ENCODE measurements at places on chromosomes 7 and 10.

DNA sequence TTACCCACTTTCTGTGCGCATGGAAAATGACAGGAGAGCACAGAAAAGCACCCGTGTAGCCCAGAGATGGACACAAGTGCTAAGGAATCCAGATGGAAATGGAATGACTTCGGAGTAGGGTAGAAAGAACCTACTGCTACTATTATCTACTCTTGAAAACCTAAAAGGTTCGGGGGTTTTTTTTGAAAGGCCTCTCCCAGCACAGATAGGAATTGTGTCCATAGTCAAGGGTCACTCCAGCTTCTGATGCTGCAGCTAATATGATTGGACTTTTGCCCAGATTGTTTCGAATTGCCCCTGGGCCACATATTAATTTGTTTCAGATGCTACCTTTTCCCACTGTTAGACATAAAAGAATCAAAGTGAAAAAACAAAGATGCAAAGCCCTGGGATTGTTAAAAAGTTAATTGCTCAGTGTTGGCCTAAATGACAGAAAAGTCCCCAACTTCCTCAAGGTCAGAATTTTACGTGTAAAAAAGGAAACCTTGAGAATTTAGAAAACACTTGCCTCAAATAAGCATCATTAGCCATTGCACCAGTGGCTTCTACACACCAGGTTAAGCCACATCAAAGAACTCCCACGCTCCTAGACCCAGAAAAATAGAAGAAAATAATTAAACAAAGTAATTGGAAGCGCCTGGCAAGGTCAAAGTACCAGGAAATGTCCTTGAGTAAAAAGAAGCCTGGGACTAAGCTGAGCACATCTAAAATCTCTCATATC is 40.8 kb upstream of the INSIG1 start:
- peak; percentile 22 for DNase-seq

- no peak for DNase-seq
These were observed 353.4 kb upstream of the GALNT17 start for GRCh38 chr7:70778585-70778984.

DNA sequence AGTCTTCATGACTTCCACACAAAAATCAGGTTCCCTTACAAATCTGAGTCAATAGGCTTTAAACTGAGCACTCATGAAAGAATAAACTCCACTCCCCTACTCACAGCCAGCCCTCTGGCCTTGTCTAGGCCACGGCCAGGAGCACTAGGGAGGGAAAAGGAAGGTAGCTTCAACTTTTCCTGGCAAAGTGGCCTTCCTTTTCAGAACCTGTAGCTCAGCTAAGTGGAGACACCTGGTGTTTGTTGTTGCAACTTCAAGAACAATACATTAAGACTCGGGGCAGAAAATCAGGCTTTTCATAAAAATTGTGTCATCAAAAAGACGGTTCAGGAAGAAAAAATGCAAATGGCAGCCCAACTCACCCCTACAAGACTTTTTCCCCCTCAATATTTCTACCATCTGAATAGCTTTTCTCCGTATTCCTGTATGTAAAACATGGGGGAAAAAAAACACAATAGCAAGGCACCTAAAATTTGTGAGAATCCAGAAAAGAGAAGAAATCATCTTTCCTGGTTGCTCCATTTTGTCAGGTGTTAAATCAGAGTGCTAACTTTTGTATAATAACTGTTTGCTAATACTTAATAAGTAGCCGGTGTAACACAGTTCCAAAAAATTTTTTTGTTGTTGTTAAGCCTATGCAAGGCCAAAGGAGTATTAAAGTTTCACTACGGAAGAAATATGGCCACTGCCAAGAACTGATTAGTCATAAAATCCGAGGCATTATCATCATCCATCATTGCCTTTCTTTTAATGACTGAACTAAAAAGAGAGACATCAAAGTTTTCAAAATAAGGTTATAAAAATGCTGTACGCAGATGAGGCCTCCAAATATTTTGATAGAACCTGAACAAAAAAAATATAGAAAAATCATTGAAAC is 66.2 kb upstream of the ARID5B start:
- DNase-seq = peak; percentile 73

DNA sequence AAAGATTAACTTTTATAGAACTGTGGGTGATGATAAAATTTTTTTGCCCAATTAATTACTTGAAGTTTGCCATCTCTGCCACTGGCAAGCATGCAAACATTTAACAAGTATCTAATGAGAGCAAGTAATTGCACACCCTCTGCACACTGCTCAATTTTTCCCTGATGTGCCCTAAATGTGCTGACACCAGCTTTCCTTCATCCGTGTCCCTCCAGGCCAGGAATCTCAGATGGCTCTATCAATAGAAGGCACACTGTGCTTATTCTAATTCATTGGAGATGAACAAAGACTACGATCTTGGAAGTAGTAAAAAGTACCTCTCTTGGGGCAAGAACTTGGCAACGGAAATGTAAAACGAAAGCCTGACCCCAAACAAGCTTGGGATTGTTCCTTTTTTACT is 212.1 kb downstream of the GPR37 start:
- DNase-seq = no peak

DNA sequence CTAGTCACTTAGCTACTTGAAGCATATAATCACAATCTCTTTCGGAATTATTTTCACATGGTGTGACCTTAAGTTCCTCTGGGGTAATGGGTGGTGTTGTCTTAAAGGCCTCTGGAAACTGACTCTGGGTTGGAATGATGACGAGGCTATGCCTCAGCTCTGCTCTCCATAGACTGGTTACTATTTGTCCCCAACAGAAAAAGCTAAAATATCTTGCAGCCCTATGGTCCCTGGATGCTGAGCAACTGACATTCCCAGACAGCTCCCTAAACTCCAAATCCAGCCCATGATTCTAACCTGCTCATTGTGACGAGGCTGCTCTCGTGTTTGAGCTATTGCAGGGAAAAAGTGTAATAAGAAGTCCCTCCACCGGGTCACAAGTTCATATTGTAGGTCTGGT is 51.6 kb downstream of the HBP1 start:
- no peak for DNase-seq

DNA sequence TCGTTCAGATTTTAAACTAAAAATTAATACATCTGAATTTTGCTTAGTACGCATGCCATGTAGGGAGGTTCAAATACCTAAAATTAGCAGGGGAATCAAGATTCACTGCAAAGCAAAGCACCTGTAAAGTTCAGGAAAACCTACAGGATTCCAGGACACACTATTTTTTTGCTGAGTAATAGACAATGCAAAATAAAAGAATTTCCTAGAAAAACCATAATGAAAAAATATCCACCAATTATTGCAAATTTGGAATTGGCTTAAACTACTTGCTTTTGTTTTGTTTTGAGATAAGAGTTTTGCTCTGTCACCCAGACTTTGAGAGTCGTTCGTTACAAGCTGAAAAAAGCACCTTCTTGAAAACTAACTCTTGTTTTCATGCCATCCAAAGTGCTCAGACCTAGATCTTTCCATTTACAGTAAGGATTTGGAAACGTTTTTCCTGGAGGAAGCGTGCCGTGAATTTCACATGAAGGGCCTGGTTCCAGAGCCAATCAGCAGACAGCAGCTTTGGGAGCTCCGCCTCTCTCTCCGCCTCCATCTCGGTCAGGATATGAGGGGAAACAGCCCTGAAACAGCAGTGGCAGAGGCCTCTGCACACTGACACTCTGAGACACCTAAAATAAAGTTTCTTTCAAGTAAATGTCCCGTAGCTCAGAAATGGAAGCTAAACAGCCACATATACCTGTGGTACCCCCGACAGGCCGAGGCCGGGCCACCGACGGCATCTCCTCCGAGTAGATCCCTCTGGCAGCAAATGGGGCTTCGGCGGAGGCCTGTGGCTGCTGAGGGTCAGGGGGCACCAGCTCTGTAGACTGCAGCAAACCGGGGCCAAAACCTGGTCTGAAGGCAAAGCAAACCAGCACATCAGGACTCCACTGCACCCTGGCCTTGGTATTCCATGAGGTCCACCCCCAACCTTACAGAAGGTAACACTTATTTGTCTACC is 45.9 kb upstream of the ATP6V0A4 start:
- no peak for DNase-seq

GRCh38 chr10:48197236-48197899 is 77.1 kb downstream of the FRMPD2 start:
- no peak for DNase-seq

GRCh38 chr10:47311193-47311931 is 10.9 kb upstream of the GDF2 start:
- no peak for DNase-seq

DNA sequence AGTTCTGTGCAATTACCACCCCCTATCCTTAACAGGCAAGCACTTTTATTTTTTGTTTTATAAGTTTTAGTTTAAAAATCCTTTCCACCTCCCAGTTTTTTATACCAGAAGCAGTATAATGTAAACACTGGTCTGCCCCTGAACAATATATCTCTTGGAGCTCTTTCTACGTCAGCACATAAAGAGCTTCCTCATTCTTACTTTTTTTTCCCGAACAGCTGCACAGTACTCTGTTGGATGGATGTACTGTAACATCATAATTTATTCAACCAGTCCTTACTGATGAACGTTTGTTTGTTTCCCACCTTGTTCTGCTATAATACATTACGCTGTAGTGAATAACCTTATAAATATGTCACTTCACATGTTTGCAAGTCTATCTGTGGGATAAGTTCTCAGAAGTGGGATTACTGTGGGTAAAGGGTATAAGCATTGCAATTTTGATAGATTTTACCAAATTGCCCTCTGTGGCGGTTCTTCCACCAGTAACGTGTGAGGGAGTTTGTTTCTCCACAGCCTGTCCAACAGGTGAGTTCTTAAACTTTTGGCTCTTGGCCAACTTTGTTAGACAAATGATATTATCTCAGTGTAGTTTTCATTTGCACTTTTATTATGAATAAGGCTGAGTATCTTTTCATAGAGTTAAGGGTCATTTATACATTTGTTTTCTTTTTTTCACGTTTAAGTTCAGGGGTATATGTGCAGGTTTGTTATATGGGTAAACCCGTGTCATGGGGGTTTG is 32.8 kb downstream of the ADRA2A start:
- no peak for DNase-seq

- no peak for DNase-seq
These were observed 743 bp downstream of the MKI67 start for GRCh38 chr10:128125416-128125943.

DNA sequence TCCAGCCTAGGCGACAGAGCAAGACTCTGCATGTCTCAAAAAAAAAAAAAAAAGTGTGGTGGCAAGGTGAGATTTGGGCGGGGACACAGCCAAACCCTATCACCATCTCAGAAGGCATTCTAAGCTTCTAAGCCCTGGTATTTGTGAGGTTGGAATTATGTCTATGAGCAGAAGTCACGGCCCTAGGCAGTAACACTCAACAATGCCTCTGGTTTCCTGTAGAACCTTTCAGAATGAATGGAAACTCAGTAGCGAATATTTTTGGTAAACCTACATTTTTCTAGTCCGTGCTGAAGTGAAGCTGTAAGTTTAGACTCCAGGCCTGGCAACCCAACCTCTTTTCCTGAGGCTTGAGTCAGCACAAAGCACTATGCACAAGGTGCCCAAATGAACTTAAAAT is 88.3 kb downstream of the FAM107B start:
- peak; percentile 50 for DNase-seq

DNA sequence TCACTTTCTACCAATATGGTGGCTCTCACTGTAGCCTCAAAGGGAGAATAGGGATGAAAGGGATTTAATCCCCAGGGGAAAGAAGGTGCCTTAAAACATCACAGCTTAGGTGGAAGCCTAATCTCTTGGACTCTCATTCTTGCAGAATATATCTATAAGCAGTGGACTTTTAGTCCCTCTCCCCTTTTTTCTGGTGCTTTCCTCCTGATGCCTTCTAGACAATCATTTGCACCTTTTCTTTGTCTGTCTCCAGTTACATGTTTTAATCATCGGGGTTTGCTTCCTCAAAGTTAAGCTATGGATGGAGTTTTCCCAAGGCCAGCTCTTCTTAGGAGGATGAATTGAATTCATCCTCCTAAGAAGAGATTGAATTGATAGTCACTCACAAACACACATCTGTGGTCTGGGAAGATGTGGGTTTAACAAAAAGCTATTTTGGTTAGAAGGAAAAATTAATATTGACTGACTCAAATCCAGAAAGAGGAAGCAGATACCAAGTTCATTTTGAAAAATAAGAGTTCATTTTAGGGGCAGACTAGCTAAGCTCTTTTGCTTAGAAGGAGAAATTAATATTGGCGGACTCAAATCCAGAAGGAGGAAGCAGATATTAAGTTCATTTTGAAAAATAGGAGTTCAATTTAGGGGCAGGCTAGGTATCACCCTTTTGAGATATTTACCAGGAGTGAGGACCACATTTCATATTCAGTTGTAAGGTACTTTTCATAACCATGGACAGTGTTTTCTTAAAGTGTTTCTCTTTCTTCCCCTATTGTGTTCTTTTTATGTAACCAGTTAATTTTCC is 35.2 kb upstream of the PLEKHS1 start:
- no peak for DNase-seq

- no peak for DNase-seq
These were observed 121.4 kb upstream of the RET start for GRCh38 chr10:42955493-42955889.

GRCh38 chr7:22252016-22252415 is 104.9 kb downstream of the RAPGEF5 start:
- DNase-seq = no peak

- DNase-seq = peak; percentile 75
These were observed 598 bp upstream of the ZEB1 start for GRCh38 chr10:31318382-31318853.

GRCh38 chr10:58512491-58513187 is at the start of gene BICC1:
BICC1 (plus strand) TSS chr10:58512872; CDS start chr10:58513144, 272 bp downstream.
- peak; percentile 58 for DNase-seq

DNA sequence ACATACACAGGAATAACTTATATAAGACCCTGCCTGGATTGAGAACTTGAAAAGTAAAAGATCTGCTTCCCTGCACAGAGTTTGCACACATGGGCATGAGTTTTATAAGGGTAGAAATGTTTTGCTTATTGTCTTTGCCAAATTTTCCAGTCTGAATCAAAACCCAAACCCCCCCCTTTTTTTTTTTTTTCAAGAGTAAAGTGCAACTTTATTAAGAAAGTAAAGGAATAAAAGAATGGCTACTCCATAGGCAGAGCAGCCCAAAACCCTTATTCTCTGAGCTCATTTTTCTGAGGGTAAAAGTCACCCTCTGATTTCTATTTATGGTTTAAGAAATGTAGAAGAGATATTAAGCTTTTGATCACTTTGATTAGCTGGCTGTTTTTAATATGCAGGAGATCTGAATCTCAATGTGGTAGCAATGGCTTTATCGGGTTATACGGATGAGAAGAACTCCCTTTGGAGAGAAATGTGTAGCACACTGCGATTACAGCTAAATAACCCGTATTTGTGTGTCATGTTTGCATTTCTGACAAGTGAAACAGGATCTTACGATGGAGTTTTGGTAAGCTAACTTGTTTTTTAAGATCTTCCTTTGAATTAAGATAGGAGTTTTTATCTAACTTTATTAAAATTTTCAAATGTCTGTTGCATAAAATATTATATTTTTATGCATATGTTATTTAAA is 18.7 kb downstream of the MIOS start:
- DNase-seq = no peak
